ENCODE measurements at places on chromosomes 12 and 14. TPM values are rescaled to one million over a fixed set of nuclear protein-coding genes. Genes with fewer than 3 reads are reported as not detected.

The RIC8B gene
- total RNA-seq, result 23.6 TPM

DNA sequence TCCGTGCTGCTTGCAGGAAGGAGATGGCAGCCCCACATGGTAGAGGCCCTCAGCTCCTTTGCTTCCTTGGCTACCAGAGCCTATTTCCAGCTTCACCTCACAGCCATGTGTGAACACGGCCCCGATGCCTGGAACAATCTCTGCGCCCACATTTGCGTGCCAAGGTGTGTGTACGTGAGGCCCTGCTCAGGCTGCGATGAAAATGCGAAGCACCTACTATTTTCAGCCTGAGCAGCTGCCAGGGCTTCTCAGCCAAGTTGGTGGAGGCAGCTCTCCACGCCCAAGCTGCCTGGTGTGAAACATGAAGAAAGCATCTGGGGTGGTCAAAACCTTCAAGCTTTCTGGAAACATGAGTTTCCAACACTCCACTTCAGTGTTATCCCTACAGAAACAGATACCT, 177.8 kb upstream of the EGLN3 start:
- H3K4me1 ChIP-seq, result no peaks in the 10 kb centered on the region
- DNase-seq, result no peak
- H3K4me3 ChIP-seq, result no peak overlapping the region
- H3K27me3 ChIP-seq, result no peaks in the 10 kb centered on the region
- H3K36me3 ChIP-seq, result no peaks in the 10 kb centered on the region
- H3K27ac ChIP-seq, result no peak overlapping the region

The AQP2 gene
- total RNA-seq, result not detected

GRCh38 chr14:85310491-85311272, 219.3 kb upstream of the FLRT2 start:
- H3K27ac ChIP-seq, result no peak overlapping the region
- peaks cover 2% of the 10 kb centered on the region for H3K4me1 ChIP-seq
- DNase-seq, result no peak
- no peaks in the 10 kb centered on the region for H3K36me3 ChIP-seq

DNA sequence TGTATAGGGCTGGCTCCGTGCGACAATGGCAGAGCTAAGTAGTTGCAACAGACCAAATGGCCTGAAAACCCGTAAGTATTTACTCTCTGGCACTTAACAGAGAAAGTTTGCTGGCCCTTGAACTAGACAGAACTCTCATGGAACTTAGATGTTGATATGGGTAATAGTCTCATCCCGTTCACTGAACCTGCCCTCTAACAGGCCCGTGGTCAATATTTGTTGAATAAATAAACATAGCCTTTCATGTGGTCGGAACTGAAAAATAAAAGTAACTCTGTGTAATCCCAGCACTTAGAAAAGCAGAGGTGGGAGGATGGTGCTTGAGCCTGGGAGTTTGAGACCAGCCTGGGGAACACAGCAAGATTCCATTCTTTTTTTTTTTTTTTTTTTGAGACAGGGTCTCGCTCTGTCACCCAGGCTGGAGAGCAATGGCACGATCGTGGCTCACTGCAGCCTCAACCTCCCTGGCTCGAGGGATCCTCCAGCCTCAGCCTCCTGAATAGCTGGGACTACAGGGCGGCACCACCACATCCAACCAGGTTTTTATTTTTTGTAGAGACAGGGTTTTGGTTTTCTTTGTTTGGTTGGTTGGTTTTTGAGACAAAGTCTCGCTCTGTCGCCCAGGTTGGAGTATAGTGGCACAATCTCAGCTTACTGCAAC, 29.7 kb downstream of the KDM2B start:
- peaks cover 40% of the 10 kb centered on the region for H3K36me3 ChIP-seq
- no peaks in the 10 kb centered on the region for H3K27me3 ChIP-seq
- no peaks in the 10 kb centered on the region for H3K4me1 ChIP-seq
- no peak overlapping the region for H3K4me3 ChIP-seq

DNA sequence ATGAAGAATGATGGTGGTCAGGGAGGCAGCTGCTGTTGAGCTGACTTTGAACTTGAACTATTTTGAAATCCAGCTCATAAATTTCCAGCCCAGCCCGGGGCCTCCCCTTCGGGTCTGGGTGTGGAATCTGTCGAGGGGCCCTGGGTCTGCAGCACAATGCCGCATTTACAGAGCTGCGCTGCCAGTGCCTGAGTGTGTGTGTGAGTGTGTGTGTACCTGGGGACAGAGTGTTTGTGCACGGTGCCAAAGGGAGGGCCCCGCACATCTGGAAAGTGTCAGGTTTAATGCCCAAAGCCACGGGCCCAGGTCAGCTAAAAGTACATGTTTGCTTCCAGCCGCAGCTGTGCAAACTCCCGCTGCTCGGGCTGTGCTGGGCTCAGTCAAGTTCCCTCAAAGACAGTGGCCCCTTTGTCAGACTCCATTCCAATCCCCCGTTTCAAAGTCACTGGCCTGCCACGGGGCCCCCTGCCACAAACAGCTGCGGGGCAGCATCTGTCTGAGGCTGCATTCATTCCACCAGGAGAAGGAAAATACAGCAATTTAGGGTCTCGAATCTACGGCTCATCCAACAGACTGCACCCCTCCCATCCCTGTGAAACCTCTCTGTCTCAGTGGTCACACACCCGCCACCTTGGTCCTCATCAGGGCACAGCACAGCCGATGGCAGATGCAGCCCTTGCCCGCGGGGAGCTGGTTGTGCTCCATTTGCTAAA, 16.3 kb upstream of the RFLNA start:
- no peak overlapping the region for H3K27ac ChIP-seq
- H3K36me3 ChIP-seq, result no peaks in the 10 kb centered on the region
- no peaks in the 10 kb centered on the region for H3K4me1 ChIP-seq
- no peak for DNase-seq
- no peak overlapping the region for H3K4me3 ChIP-seq

DNA sequence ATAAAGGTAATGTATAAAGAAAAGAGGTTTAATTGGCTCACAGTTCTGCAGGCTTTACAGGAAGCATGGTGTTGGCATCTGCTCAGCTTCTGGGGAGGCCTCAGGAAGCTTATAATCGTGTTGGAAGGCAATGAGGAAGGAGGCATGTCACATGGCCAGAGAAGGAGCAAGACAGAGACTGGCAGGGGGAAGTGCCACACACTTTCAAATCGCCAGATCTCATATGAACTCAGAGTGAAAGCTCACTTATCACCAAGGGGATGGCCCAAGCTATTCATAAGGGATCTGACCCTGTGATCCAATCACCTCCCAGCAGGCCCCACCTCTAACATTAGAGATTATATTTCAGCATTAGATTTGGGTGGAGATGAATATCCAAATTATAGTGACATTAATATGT, 26.3 kb downstream of the LDHB start:
- no peaks in the 10 kb centered on the region for H3K27me3 ChIP-seq
- H3K36me3 ChIP-seq, result peaks cover 27% of the 10 kb centered on the region
- DNase-seq, result no peak
- no peaks in the 10 kb centered on the region for H3K4me1 ChIP-seq
- no peak overlapping the region for H3K4me3 ChIP-seq
- no peak overlapping the region for H3K27ac ChIP-seq

DNA sequence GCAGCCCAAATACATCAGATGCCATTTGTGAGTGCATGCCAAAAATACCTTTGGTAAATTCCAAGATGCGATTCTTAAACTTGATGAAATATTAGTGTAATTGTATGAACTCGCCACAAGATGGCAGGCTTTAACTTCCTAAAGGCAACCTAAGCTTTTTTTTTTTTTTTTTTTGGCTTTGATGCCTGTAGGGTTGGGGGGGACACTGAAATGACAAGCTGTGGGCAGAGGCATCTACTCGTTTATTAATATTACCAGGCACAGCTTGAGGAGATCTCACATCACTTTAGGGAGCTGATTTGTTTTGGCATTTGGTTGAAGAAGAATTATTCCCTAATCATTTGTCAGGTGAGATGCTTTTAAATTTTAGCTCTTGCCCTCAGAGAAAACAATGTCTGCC, 126.7 kb upstream of the CCDC196 start:
- no peak overlapping the region for H3K27ac ChIP-seq
- DNase-seq, result no peak
- H3K4me1 ChIP-seq, result no peaks in the 10 kb centered on the region
- no peaks in the 10 kb centered on the region for H3K27me3 ChIP-seq
- H3K4me3 ChIP-seq, result no peak overlapping the region

GRCh38 chr12:22271023-22271422, 63.5 kb downstream of the ST8SIA1 start:
- no peaks in the 10 kb centered on the region for H3K27me3 ChIP-seq
- H3K4me3 ChIP-seq, result no peak overlapping the region
- DNase-seq, result no peak
- no peak overlapping the region for H3K27ac ChIP-seq
- H3K4me1 ChIP-seq, result no peaks in the 10 kb centered on the region
- no peaks in the 10 kb centered on the region for H3K36me3 ChIP-seq

GRCh38 chr14:104093366-104094055, 8.0 kb downstream of the ASPG start:
- no peak overlapping the region for H3K4me3 ChIP-seq
- no peaks in the 10 kb centered on the region for H3K27me3 ChIP-seq
- H3K36me3 ChIP-seq, result no peaks in the 10 kb centered on the region
- H3K4me1 ChIP-seq, result no peaks in the 10 kb centered on the region
- H3K27ac ChIP-seq, result no peak overlapping the region
- DNase-seq, result no peak

DNA sequence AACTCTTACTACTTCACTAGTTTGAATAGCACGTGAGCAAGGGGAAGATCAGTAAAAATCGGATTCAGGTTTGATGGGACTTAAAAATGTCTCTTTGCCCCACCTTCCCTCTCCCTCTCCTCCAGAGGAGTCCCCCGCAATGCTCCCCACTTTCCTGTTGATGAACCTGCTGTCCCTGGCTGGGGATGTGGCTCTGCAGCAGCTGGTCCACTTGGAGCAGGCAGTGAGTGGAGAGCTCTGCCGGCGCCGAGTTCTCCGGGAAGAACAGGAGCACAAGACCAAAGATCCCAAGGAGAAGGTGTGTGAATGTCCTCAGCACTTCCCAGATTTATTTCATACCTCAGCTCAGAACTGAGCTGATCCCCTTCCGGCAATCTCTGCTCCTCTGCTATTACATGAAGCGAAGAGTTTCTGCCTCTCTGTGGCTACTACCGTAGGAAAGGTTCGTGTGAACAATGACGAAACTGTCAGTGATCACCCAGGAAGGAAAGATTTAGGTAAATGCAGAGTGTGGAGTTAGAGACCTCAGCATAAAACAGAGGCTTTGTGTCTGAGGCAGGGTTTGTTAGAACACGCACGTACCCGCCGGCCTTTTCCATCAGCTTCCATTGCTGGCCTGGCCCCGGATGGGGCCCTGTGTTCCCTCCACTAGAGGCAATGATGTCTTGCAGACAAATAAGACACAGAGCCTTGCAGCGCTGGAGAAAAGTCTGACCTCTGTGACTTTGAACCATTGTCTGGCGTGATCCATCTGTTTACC, 7.4 kb upstream of the GAPDH start:
- no peak overlapping the region for H3K4me3 ChIP-seq
- H3K4me1 ChIP-seq, result peaks cover 2% of the 10 kb centered on the region
- H3K27me3 ChIP-seq, result no peaks in the 10 kb centered on the region
- H3K36me3 ChIP-seq, result peaks cover 84% of the 10 kb centered on the region
- no peak overlapping the region for H3K27ac ChIP-seq

DNA sequence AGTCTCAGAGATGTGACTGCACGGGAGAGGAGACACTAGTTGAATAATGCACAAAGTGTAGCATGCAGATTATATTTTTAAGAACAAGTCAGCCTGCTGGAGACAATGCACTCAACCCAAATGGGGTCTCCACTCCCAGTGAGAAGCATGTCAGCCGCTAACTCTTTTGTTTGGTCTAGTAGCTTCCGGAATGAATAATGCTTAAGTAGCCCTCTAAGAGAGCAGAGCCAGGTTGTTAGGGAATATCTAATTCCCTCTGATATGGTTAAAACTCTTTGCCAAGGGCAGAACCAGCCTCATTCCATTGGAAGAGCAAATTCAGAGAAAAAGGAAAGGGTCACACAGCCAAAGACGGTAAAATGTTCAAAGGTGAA, 80.4 kb downstream of the DAD1 start:
- peaks cover 3% of the 10 kb centered on the region for H3K4me1 ChIP-seq
- H3K27me3 ChIP-seq, result no peaks in the 10 kb centered on the region
- no peaks in the 10 kb centered on the region for H3K36me3 ChIP-seq
- H3K4me3 ChIP-seq, result no peak overlapping the region
- DNase-seq, result no peak
- no peak overlapping the region for H3K27ac ChIP-seq

GRCh38 chr12:113298861-113299545, 35.9 kb downstream of the SLC8B1 start:
- no peak overlapping the region for H3K27ac ChIP-seq
- H3K27me3 ChIP-seq, result no peaks in the 10 kb centered on the region
- no peak for DNase-seq
- H3K4me1 ChIP-seq, result peaks cover 9% of the 10 kb centered on the region
- no peak overlapping the region for H3K4me3 ChIP-seq

All from H1 (cell line).